ENCODE measurements at places on chromosomes 16 and 17.

DNA sequence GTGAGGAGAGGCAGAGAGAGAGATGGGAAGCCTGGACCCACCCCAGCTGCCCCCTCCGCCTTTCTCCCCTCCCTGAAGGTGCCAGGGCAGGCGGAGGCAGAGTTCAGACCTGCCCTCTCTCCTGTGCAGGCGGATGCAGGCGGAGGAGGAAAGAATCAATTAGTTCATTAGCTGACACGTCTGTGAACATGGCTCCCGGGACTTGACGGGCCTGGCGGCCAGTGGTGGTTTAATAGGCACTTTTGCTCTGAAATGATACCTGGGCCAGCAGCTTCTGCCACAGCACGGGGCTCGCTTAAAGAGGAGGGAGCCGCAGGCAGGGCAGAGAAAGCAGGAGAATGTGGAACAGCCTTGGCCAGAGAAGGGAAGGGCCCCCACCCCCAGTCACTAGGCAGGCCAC is 98.1 kb downstream of the SDK2 start:
- DNase-seq, result no peak

DNA sequence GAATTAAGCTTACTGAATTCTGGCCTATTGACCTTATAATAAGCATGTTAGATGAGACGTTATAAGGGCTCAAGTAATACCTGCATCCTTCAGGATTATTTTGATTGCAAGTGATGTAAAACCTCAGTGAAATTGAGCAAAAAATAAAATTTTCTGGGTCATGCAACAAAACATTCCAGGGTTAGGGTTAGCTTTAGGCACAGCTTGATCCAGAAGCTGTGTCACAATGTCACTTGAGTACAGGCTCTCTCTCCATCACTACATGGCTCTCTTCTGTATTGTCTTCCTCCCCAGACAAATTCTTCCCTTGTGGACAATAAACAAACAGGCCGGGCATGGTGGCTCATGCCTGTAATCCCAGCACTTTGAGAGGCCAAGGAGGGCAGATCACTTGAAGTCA is 3.6 kb upstream of the NUP93 start:
- DNase-seq, result no peak

DNA sequence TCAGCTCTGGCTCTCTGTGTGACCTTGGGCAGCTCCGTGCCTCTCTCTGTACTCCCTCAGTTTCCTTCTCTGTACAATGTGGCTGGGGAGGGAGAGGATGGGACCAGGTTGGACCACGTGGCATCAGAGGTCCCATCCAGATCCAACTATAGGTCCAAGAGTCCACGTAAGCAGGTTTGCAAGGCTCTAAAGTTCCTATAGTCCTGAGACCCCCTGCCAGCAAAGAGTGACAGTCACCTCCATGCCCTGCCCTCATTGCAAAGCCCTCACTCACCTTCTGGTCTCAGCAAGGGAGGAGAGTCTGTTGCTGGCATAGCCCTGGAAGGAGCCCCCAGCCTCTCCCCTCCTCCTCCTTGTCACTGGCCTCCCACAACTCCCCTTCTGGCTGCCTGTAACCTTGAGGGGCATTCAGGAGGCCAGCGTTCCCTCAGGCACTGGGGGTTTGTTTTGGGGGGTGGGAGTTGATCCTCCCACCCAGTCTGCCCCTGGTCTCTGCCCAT is 6.1 kb upstream of the DRC7 start:
- DNase-seq, result no peak

- no peak for DNase-seq
Measured at GRCh38 chr17:40484285-40484972, 17.0 kb downstream of the TNS4 start.
